Hepatocyte (in vitro differentiated cells): ENCODE measurements at places on chromosomes 1 and 21. TPM values are rescaled to one million over a fixed set of nuclear protein-coding genes. Genes with fewer than 3 reads are reported as not detected.
A peak's percentile ranks its signal among the peaks of the same experiment; 100 is the strongest.

DNA sequence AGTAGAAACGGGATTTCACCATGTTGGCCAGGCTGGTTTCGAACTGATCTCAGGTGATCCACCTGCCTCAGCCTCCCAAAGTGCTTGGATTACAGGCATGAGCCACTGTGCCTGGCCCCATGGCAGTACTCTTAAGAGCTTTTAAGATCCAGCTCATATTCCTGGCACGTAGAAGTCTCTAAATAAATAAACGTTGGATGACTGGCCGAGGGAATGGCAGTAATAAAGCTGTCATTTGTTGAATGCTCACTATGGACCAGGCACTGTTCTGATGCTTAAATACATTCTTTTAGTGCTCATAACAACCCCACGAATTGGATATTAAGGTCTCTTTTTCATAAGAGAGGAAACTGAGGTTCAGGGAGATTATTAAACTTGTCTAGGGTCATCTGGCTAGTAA lies 20.9 kb downstream of the UBIAD1 start:
- no peaks in the 10 kb centered on the region for H3K36me3 ChIP-seq
- no peak overlapping the region for H3K27ac ChIP-seq
- DNase-seq = no peak
- H3K27me3 ChIP-seq = no peaks in the 10 kb centered on the region

GRCh38 chr1:245091818-245092637 lies 62.8 kb upstream of the KIF26B start:
- H3K4me3 ChIP-seq = no peak overlapping the region
- no peaks in the 10 kb centered on the region for H3K36me3 ChIP-seq
- H3K4me1 ChIP-seq = peaks cover 16% of the 10 kb centered on the region

- no peak overlapping the region for H3K27ac ChIP-seq
- DNase-seq = no peak
- no peaks in the 10 kb centered on the region for H3K36me3 ChIP-seq
- H3K4me3 ChIP-seq = no peak overlapping the region
- no peaks in the 10 kb centered on the region for H3K27me3 ChIP-seq
- no peaks in the 10 kb centered on the region for H3K4me1 ChIP-seq
Measured at GRCh38 chr1:245234217-245235081, 79.7 kb downstream of the KIF26B start.

- H3K27ac ChIP-seq = no peak overlapping the region
- no peaks in the 10 kb centered on the region for H3K27me3 ChIP-seq
- no peak overlapping the region for H3K4me3 ChIP-seq
- H3K4me1 ChIP-seq = no peaks in the 10 kb centered on the region
- no peaks in the 10 kb centered on the region for H3K36me3 ChIP-seq
Measured at GRCh38 chr1:220386494-220387195, 114.4 kb upstream of the RAB3GAP2 start.

DNA sequence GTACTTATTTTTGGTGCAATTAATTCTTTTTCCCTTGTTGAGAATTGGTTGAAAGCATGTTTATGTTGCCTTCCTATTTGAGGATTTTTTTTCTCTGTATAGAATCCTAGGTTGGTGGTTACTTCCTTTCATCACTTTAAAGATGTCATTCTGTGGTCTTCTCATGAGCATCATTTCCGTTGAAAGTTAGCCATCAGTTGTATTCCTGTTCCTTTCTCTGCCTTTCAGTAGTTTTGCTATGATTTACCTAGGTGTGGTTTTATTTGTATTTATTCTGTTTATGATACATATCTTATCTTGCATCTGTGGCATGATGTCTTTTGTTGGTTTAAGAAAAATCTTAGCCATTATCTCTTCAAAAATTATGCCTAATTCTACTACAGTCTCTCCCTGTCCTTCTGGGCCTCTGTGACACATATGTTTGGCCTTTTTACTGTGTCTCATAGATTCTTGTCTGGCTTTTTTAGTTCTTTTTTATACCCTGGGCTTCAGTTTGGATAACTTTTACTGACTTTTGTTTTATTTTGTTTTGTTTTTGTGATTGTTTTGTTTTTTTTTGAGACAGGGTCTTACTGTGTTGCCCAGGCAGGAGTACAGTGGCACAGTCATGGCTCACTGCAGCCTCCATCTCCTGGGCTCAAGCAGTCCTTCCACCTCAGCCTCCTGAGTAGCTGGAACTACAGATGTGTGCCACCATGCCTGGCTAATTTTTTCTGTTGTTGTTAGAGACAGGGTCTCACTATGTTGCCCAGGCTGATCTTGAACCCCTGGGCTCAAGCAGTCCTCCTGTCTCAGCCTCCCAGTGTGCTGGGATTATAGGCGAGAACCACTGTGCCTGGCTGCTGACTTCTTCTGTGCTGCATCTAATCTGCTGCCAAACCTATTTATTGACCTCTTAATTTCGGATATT lies 24.1 kb downstream of the PTGFRN start:
- no peak overlapping the region for H3K27ac ChIP-seq
- no peaks in the 10 kb centered on the region for H3K36me3 ChIP-seq
- H3K4me1 ChIP-seq = no peaks in the 10 kb centered on the region

DNA sequence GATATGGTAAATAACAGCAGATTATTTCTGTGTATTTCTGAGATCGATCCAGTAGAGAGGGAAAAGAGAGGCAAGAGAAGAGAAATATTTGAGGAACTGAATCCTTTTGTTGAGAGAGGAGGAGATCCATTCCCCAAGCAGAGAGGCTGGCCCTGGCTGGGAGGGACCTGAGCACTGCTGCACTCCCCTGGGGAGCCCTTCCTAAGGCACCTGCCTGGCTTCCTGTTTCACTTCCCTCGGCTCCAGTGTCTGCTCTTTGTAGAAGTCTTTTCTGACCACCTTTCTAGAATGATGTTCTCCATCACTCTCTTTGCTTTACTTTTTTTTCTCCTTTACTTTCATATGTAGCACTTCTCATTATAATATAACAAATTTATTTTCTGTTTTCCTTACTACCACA lies 42.3 kb upstream of the SLC6A9 start:
- no peaks in the 10 kb centered on the region for H3K36me3 ChIP-seq
- H3K27ac ChIP-seq = no peak overlapping the region

DNA sequence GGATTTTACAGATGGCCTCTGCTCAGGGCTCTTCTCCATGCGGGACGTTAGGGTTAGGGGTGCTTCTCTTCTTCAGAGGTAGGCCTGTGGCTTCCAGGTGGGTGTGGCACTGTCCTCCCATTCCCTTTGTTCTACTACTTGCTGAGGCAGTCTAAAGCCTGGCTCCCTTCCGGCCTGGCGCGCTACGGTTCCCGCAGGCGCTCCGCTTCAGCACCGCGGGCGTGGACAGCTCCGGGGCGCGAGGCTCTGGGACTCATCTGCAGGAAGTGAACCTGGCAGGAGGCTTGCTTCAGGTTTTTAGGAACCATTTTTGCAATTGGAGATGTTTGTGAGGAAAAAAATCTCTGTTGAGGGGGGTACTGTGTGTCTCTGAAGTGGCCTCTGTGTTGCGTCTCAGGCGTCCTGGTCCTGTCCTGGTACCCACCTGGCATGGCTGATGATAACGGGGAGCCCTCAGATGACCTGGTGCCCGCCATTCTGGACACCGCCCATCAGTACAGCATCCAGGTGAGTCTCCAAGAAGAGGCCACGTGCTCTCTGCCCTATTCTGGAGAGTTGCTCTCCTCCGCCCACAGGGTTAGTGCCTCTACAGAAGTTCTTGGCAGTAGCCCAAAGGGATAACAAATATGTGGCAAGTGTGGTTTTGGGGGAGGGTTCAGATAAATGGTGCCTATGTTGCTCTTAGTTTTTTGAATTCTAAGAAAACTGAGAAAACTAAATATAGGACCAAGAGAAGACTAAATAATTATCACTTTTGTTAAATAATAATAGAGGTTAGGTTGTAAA lies 1.9 kb downstream of the MANEAL start:
- DNase-seq = peak; percentile 77
- no peak overlapping the region for H3K27ac ChIP-seq
- H3K36me3 ChIP-seq = no peaks in the 10 kb centered on the region
- H3K27me3 ChIP-seq = peaks cover 36% of the 10 kb centered on the region

DNA sequence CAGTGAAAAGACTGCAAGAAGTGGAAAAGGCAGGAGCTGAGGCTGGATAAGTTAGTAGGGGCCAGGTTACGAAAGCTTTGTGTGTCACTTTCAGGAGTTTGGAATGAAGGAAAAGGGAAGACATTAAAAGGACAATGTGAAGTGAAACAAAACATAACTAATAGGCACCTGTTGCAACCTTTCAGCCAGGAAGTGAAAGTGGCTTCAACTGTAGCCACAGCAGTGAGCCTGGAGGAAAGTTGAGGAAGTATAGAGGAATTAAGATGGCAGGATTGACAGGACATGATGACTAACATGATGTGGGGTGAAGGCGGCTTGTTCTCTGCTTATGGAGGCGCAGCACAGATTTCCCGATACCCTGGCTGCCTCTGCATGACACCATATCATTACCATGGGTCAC lies 68.9 kb downstream of the C4BPA start:
- no peak for DNase-seq
- no peak overlapping the region for H3K4me3 ChIP-seq
- no peaks in the 10 kb centered on the region for H3K4me1 ChIP-seq
- no peaks in the 10 kb centered on the region for H3K36me3 ChIP-seq
- H3K27me3 ChIP-seq = no peaks in the 10 kb centered on the region
- peak overlapping the region; percentile 50 for H3K27ac ChIP-seq

DNA sequence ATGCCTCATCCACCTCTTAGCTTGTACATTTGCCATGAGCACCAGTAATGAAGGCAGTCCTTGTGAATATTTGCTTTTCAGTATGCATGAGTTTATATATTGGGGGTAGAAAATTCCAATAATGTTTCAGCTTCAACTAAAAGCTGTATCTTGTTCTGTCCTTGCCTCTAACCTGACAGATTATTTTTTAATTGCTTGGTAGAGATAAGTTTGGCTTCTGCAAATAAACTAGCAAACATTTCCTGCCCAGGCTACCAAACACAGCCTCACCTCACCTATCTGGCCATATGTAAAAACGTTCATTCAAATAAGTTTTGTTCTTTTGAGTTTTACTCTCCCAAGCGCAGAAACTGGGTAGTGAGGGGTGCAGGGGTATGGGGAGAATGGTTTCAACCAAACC lies 75.6 kb upstream of the HOOK1 start:
- H3K4me1 ChIP-seq = peaks cover 21% of the 10 kb centered on the region
- H3K4me3 ChIP-seq = no peak overlapping the region
- DNase-seq = no peak
- no peaks in the 10 kb centered on the region for H3K27me3 ChIP-seq
- peak overlapping the region; percentile 32 for H3K27ac ChIP-seq
- no peaks in the 10 kb centered on the region for H3K36me3 ChIP-seq

DNA sequence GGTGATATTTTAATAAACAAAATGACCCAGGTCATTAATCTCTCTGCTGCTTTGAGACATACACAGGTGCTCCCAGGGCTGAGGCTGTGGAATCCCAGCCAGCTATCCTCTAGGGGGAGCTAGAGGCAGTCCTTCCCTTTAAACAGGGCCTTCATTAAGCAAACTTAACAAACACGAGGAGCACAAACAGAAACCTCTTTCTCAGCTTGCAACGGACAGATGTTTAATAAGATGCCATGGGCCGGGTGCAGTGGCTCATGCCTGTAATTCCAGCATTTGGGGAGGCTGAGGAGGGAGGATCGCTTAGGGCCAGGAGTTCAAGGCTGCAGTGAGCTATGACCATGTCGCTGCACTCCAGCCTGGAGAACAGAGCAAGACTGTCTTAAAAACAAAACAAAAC lies 106.7 kb downstream of the HIVEP3 start:
- H3K4me1 ChIP-seq = no peaks in the 10 kb centered on the region
- peak; percentile 64 for DNase-seq
- no peaks in the 10 kb centered on the region for H3K36me3 ChIP-seq
- H3K27me3 ChIP-seq = no peaks in the 10 kb centered on the region

DNA sequence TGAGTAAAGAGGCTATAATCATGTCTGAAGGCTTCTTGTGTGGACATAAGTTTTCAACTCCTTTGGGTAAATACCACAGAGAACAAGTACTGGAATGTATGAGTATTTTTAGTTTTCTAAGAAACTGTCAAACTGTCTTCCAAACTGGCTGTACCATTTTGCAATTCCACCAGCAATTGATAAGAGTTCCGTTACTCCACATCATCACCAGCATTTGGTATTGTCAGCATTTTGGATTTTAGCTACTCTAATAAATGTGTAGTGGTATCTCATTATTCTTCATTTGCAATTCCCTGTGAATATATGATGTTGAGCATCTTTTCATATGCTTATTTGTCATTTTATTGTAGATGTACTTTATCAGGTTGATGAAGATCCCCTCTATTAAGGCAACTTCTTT lies 9.4 kb upstream of the MNDA start:
- no peak overlapping the region for H3K27ac ChIP-seq
- H3K27me3 ChIP-seq = no peaks in the 10 kb centered on the region
- H3K4me1 ChIP-seq = no peaks in the 10 kb centered on the region

DNA sequence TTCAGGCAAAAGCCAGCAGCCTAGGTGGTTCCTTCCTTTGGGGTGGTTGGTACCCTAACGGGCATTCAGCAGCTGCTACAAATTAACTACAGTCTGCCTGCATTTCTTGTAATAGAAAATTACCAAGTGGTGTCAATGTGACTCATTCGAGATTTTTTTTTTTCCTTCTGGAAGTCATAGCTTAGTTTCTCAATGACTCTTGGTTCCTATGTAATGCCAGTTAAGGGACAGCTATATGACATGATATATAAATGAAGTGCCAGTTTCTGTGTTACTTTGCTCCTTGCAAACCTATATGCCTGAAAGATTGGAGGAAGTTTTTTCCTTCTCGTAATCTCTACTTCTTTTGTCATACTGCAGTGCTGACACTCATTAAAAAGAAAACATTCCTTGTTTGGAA lies 2.6 kb downstream of the MGST3 start:
- H3K36me3 ChIP-seq = no peaks in the 10 kb centered on the region
- H3K4me1 ChIP-seq = peaks cover 43% of the 10 kb centered on the region
- DNase-seq = no peak
- no peak overlapping the region for H3K27ac ChIP-seq
- H3K27me3 ChIP-seq = no peaks in the 10 kb centered on the region

- no peak overlapping the region for H3K27ac ChIP-seq
- no peaks in the 10 kb centered on the region for H3K36me3 ChIP-seq
- no peaks in the 10 kb centered on the region for H3K4me1 ChIP-seq
- DNase-seq = no peak
Measured at GRCh38 chr1:212077028-212077427, 41.5 kb downstream of the DTL start.

DNA sequence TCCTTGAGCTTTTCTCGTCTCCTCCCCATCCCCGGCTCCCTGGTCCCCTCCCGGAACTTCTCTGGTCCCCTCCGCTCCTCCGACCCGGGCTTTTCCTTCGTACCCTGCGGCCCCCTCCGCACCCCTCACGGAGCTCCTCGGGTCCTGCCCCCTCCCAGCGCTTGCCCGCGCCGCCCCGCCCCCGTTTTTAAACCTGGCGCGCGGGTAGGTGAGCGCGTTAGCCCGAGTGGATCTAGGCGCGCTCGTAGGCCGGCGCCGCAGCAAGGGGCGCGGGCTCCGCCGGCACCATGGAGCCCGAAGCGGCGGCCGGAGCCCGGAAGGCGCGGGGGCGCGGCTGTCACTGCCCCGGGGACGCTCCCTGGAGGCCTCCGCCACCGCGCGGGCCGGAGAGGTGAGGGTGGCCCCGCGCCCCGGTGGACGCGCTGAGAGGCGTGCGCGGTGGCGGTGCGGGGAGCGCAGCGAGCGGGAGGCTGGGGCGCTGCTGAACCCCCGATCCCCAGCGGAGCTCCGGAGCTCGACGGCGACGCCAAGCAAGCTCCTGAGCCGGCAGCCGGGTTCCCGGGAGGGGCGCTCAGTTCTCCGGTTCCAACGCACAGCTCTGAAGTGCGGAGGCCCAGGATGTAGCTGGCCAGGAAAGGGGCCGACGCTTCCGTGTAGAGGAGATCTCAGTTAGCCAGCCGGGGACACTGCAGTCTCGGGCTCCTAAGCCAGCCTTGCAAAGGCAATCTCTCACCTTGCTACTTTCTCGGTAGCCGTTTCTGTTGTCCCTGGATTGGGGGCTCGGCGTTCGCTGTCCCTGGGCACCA lies at the start of gene RIPPLY3:
RIPPLY3 (plus strand) TSS at position 217 of the 806 bp plus-strand sequence; CDS start at position 288, 71 bp downstream.
- peak; percentile 50 for DNase-seq
- H3K36me3 ChIP-seq = no peaks in the 10 kb centered on the region
- peaks cover 4% of the 10 kb centered on the region for H3K4me1 ChIP-seq
- peak within 1 kb of the TSS; percentile 49 for H3K4me3 ChIP-seq

The OR2L5 gene
- not detected in 2 replicates for total RNA-seq

The PLXNA2 gene
- total RNA-seq = 8.3 and 9.8 TPM in 2 replicates

The MYOG gene
- total RNA-seq = not detected in 2 replicates

The C1orf94 gene
- total RNA-seq = not detected in 2 replicates

The DNAH14 gene
- 46.1 and 47.3 TPM in 2 replicates for total RNA-seq
